ENCODE measurements at places on chromosomes 4 and X.

- no peak for DNase-seq
Measured at GRCh38 chrX:22366906-22367305, 94.2 kb downstream of the CBLL2 start.

- DNase-seq: no peak
Measured at GRCh38 chrX:111349934-111350333, 62.1 kb downstream of the DCX start.

DNA sequence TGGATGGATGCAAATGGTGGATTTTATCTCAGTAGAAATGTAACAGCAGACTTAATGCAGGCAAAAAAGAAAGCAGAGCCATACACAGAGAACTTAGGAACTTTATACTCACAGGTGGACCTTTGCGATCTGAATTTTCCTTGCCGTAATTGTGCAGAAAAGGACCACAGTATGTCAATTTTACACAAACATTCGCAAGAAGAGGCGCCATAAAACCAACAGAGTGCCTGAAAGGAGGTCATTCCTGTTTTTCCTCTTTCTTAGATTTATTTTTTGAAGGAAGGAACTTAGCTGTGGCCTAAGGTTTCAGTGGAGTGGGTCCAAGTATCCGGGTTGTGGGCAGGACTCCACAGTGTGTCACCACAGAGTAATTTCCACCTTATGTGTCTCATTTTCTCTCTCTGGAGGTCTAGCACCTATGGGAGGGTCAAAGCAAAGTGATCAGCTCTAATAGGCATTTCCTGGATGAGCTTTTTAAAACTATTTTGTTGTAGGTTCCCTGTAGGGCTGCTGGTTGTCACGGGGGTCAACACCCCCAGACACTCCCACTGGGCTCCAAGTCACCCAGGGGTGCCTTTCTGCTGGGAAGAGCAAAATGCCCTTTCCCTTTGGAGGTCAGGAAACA lies 24.7 kb upstream of the PBDC1 start:
- no peak for DNase-seq

GRCh38 chrX:38654302-38654701 lies 93.0 kb downstream of the TSPAN7 start:
- no peak for DNase-seq

- DNase-seq: no peak
Measured at GRCh38 chrX:7242613-7243012, 94.7 kb upstream of the PUDP start.

DNA sequence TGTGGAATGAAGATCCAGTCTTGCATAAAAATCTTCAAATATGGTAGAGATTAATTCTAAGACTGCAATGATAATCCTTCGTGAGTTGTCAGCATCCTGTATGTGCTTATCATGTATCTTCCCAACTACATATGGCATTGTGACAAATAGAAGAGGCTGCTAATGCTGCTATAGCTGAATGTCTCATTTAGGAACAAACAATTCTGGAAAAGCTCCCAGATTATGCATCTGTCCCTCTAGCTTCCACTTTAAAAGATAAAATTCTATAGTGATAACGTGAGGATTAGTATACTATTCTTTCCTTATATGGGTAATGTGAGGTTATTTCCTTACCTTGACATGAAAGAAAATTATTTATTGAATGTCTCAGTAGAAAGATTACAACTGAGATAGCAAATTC lies 930.9 kb downstream of the DMD start:
- DNase-seq: no peak

- DNase-seq: no peak
Measured at GRCh38 chr4:151035911-151036310, 20.8 kb upstream of the LRBA start.

DNA sequence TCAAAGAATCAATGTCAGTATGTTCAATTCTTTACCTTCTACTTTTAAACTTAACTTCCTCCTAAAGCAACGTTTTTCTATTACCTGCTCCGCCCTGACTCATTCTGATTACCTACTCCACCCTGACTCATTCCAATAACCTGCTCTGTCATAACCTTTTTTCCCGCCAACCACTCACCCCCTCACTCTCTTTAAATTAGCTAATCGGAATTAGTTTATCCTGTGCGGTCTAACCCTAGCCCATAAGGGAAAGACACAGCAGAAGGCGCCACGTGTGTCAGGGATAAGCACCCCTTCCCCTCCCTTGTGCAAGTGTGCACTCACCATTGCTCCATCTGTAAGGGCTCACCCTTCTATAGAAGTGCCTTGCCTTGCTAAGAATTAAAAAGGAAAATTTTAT lies 64.4 kb downstream of the EIF4E start:
- DNase-seq: no peak

DNA sequence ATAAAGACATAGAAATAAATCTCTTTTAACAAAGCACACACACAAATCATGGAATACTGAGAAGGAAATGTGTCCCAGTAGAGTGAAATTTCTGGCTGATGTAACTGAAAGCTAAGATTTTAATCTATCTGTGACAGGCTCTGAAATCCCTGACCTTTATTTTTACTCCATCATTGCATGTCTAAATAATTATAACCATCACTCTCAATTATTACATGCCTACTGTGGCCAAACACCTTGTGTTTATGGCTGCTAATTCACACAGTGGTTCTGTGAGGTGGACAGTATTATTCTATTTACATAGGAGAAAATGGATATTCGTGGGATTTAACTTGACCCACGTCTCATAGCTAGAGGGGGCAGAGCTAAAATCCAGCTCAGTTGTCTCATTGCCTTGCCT lies 438.1 kb downstream of the TLL1 start:
- DNase-seq: no peak

- no peak for DNase-seq
Measured at GRCh38 chr4:124210746-124211145, 501.8 kb downstream of the ANKRD50 start.

GRCh38 chr4:118077767-118078105 lies 43.5 kb downstream of the NDST3 start:
- no peak for DNase-seq

DNA sequence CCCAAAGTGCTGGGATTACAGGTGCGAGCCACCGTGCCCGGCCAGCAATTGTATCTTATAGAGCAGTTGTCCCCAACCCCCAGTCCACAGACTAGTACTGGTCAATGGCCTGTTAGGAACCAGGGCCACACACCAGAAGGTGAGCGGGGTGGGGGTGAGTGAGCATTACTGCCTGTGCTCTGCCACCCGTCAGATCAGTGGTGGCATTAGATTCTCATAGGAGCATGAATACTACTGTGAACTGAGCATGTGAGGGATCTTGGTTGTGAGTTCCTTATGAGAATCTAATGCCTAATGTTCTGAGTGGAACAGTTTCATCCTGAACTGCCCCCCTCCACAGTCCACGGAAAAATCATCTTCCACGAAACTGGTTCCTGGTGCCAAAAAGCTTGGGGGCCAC lies 328.0 kb upstream of the BOD1L1 start:
- DNase-seq: no peak

DNA sequence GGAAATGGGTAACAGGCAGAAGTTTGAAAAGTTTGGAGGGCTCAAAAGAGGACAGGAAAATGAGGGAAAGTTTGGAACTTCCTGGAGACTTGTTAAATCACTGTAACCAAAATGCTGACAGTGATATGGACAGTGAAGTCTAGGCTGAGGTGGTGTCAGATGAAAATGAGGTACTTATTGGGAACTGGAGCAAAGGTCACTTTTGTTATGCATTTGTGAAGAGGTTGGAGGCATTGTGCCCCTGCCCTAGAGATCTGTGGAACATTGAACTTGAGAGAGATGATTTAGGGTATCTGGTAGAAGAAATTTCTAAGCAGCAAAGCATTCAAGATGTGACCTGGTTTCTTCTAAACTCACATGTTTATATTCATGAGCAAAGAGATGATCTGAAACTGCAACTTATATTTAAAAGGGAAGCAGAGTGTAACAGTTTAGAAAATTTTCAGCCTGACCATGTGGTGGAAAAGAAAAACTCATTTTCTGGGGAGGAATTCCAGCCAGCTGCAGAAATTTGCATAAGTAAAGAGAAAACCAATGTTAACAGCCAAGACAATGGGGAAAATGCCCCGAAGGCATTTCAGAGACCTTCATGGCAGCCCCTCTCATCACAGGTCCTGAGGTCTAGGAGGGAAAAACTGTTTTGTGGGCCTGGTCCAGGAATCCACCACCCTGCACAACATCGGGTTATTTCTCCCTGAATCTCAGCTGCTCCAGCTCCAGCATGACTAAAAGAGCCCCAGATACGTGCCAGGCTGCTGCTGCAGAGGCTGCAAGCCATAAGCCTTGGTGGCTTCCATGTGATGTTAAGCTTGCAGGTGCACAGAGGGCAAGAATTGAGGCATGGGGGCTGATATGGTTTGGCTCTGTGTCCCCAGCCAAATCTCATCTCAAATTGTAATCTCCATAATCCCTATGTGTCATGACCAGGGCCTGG lies 632.5 kb upstream of the GNPDA2 start:
- no peak for DNase-seq

GRCh38 chr4:70402762-70403161 lies 5.0 kb downstream of the OPRPN start:
- no peak for DNase-seq

GRCh38 chr4:168654104-168654847 lies 157.4 kb downstream of the PALLD start:
- no peak for DNase-seq

DNA sequence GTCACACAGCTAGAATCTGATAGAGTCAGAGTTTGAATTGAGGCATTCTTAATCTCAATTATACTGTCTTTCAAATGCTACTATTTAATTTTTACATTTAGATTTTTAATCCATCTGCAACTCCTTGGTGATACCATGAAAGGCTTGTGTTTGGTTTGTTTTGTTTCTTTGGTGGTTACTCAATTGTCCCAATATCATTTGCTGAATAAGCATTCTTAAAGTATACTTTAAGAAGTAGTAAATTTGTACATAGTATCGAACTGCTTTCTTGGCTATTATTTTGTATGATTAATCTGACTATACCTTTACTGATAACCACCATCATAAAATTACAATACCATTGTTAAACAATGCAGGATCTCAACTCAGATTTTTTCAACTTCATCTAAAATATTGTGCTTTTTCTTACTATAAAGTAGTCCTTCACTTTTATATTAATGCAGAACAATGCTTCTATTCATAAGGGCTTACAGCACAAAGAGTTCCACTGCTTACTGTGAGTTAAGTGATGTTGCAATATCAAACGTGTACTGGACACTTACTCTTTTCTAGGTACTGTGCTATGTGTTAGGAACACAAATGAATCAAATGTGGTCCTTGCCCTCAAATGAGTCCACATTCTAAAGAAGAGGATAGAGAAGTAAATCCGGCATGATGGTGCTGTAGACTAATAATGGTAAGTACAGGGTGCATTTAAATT lies 111.2 kb upstream of the GRIA3 start:
- no peak for DNase-seq

DNA sequence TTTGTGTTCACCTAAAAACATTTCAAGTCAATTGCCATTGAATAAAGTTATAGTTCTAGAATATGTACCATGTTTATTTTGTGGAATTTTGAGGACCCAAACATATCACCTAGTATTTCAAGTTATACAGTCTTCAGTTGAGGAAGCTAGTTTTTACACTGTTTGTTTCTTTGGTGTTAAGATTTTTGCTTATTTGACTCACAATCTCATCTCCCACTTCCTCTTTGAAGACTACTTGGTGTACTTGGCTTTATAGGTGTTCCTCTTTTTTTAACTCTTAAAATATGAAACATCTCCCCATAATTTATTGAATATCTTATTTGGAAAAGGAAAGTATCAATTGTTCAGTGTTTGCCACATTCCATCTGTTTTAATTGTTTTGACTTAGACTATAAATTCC lies 675.4 kb downstream of the RAPGEF2 start:
- DNase-seq: no peak

GRCh38 chr4:82899374-82900065 lies 1.0 kb upstream of the THAP9 start:
- DNase-seq: no peak

- DNase-seq: no peak
Measured at GRCh38 chr4:74100531-74100930, 1.5 kb upstream of the CXCL2 start.

GRCh38 chr4:52750819-52751486 lies at the start of gene ERVMER34-1:
TSS of gene ERVMER34-1 (minus strand) at chr4:52751425. CDS start at chr4:52745520, 5,905 bp downstream.
- DNase-seq: no peak

GRCh38 chr4:11585506-11585905 lies 156.8 kb upstream of the HS3ST1 start:
- no peak for DNase-seq

DNA sequence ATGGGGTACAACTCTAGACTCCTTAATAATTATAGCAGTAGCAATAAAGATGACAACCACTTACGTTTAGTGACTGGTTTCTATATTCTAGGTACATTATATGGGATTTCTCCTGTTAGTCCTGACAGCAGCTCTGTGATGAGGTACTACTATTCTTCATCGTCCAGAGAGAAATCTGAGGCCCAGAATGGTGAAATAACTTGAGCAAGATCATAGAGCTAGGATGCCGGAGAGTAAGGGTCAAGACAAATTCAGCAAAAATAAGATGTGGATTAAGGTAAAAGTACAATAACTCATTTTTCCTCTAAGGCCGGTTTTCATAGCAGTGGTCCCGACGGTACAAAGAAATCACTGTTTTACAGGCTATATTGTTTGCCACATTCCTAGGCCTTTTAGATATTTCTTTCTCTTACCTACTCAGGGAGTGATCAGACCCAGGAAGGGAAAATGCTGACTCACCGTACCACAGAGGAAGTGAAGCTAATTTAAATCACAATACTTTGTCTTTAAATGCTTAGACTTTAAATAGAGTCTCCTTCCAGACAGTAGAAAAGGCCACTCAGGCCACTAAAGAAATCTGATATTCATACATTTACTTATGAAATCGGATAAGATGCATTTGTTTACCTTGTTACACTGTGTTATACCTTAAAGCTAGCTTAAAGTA lies 2023.0 kb upstream of the AGA start:
- DNase-seq: no peak

DNA sequence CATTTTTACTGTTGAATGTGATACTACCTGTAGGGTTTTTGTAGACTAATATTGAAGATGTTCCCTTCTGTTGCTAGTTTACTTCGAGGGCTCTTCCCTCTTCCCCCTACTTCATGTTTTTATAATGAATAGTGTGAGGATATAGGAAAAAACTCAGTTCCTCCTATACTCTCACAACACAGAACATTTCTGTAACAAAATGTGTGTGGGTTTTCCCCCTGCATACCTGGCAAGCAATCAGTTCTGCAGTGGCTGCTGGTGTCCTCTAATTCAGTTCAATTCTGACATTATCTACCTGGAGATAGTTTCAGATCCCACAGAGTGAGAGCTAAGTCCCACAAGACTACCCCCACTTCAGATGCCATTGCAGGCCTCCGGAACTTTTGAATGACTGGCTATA lies 107.9 kb downstream of the KDM6A start:
- DNase-seq: no peak

GRCh38 chr4:38752941-38753806 lies 29.6 kb downstream of the TLR10 start:
- no peak for DNase-seq

GRCh38 chr4:55385201-55385649 lies 10.5 kb upstream of the TMEM165 start:
- DNase-seq: no peak

GRCh38 chr4:105548483-105548882 lies 3.9 kb upstream of the ARHGEF38 start:
- no peak for DNase-seq

GRCh38 chrX:56099271-56099670 lies 132.9 kb upstream of the KLF8 start:
- no peak for DNase-seq

- no peak for DNase-seq
Measured at GRCh38 chrX:85243761-85244449, at the start of the genes SATL1 and ZNF711. TSS of gene SATL1 (minus strand) at chrX:85243779. CDS start at chrX:85108968, 134,811 bp downstream. TSS of gene ZNF711 (plus strand) at chrX:85243991. CDS start at chrX:85247573, 3,582 bp downstream.
